ENCODE measurements at places on chromosomes 1 and 21.
A peak's percentile ranks its signal among the peaks of the same experiment; 100 is the strongest.

DNA sequence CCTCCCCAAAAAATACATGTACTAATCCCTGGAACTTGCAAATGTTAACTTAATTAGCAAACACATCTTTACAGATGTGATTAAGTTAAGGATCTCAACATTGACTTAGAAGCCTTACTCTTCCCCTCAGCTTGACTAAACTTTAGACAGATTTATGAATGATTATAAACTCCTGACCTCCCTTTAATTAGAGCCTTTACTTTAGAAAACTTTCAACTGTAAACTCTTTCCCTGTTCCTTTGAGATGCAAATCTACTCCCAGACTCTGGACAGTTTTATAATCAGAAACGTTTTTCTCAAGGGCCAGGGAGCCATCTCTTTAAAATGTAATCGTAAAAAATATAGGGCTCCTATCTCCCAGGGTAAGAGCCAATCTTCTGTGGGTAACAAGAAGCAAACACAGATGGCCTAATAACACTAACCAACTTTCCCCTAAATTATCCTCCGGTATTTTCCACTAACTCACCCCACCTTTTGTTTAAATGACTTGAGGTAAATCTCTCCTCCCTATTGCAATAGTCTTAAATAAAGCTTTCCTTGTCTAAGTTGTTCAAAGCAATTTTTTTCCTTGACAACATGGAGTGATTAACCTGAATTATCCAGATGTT is 284.1 kb downstream of the BRINP3 start:
- DNase-seq = no peak

- no peak for DNase-seq
Measured at GRCh38 chr1:66712839-66713238, 39.4 kb upstream of the DYNLT5 start.

GRCh38 chr1:194104247-194104844 is 917.9 kb upstream of the B3GALT2 start:
- DNase-seq = no peak

- no peak for DNase-seq
Measured at GRCh38 chr1:87333692-87334347, 5.1 kb downstream of the LMO4 start.

DNA sequence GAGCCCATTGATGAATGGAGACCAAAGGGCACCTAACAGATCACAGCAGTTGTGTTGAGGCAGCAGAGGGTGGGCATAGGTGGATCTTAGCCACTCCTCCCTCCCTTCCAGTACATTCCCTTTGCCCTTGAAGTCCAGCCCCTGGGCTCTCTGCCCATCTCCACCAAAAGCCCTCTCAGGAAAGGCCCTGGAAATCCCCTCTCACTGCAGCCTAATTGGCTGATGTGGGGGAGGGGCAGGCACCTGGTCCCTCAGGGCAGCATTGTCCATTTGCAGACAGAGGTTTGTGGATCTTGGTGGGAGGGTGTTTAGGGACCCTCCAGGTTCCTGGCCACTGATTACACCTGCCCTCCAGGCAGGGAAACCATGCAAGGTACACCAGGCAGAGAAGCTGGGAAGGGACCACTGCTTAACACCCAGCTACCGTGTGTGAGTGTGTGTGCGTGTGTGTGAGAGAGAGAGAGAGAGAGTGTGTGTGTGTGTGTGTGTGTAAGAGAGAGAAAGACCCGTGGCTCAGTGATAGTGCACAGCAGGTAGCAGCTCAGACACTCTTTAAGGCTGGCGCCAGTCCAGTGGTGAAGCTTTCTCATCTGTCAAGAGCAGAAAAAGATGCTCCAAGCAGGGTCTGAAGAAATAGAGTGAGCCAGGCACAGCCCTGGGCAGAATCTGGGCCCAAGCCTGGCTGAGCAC is 71.1 kb downstream of the MATN1 start:
- no peak for DNase-seq

GRCh38 chr1:183089025-183089639 is 65.9 kb downstream of the LAMC1 start:
- DNase-seq = no peak

- DNase-seq = no peak
Measured at GRCh38 chr1:94329986-94330385, 88.2 kb upstream of the ABCD3 start.

- no peak for DNase-seq
Measured at GRCh38 chr21:27202301-27202700, 235.4 kb upstream of the ADAMTS5 start.

- DNase-seq = no peak
Measured at GRCh38 chr1:16009030-16009460, 5.0 kb downstream of the SRARP start.

DNA sequence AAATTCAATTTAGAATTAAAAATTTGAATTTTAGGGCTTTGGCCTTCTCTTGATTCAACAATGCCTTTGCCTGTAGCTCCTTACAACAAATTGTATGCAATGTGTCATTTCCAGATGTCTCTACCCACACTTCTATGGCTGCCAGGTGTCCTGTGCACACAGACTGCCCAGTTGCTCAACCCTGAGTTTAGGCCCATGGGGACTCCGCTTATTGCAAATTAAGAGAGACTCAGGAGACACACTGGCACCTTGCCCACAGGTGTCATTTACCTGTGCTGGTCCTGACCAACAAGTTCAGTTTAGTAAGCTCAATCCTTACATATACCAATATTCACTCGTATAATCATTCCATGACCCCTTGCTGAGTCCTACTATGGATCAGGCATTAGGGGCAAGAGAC is 236.1 kb downstream of the OMA1 start:
- DNase-seq = no peak

DNA sequence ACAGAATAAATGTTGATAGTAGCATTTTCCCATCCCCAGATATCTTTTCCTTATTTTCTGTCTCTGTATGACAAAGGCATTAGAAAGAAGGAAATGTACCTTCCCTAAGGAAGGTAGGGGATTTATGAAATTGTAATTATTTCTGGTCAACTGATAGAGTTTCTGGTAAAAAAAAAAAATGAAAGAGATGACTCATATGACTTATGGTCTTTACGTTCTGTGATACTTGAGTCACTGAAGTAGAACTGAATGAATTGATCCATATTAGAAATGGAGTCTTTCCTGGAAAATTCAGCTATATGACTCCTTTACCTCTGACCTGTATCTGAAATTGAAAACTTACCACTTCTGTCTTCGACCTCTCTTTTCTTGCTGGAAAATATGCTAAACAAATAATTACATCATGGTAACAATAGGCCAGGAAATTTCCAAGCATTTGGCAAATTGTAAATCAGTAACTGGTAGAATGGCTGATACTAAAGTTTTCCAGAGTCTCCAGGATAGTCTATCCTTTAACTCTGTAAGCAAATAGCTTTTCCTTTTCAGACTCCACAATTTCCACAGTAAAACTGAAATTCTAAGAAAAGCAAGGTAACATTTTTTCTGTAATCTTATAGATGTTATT is 364.3 kb upstream of the PTBP2 start:
- DNase-seq = no peak

- no peak for DNase-seq
Measured at GRCh38 chr1:245209658-245210435, 55.1 kb downstream of the KIF26B start.

- DNase-seq = no peak
Measured at GRCh38 chr21:45959779-45960390, 21.7 kb upstream of the COL6A1 start.

GRCh38 chr21:39367783-39368182 is 18.9 kb upstream of the HMGN1 start:
- DNase-seq = no peak

DNA sequence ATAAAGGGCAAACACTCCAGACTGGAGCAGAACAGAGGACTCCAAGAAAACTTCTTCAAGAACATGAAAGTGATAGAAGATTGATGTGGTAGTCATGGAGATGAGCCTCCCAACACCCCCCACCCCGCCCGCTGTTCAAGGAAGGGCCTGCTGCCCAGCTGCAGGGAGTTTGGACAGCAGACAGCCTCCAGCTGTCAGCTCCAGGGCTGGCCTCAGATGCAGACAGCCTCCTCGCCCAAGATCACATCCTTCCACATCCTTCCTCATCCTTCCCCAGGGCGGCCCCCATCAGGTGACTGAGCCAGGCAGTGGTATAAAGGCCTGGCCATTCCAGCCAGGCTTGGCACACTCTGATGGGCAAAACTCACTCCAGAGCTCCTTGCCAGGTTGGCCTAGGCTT is 24.6 kb downstream of the HMGN2 start:
- DNase-seq = no peak

DNA sequence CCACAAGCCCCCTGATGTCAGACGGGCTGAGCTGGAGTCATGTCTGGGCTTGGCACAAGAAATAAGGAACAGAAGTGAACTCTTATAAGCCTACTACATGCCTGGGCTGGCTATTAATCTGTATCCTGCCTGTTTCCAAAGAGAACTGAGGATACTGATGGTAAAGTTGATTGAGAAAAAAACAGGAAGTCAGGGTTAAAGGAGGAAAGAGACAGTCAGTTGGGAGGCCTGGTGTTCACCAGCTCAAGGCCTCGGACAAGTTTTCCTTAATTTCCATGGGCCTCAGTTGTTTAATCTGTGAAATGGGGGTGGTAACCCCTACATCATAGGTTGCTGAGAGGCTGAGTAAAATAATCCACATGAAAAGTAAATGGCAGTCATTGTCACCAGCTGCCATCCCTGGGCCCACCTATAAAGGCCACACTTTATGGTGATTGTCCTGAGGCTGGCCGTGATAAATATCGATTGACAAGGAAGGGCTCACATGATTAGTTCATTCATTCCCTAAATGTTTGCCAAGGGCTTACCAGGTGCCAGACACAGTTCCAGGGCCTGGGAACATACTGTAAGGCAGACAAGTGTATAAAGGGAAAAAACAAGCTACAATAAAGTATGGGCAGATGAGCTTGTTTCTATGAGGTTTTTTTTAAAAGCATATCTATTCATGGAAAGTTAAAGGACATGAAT is 2.8 kb downstream of the ALDH4A1 start:
- DNase-seq = no peak

DNA sequence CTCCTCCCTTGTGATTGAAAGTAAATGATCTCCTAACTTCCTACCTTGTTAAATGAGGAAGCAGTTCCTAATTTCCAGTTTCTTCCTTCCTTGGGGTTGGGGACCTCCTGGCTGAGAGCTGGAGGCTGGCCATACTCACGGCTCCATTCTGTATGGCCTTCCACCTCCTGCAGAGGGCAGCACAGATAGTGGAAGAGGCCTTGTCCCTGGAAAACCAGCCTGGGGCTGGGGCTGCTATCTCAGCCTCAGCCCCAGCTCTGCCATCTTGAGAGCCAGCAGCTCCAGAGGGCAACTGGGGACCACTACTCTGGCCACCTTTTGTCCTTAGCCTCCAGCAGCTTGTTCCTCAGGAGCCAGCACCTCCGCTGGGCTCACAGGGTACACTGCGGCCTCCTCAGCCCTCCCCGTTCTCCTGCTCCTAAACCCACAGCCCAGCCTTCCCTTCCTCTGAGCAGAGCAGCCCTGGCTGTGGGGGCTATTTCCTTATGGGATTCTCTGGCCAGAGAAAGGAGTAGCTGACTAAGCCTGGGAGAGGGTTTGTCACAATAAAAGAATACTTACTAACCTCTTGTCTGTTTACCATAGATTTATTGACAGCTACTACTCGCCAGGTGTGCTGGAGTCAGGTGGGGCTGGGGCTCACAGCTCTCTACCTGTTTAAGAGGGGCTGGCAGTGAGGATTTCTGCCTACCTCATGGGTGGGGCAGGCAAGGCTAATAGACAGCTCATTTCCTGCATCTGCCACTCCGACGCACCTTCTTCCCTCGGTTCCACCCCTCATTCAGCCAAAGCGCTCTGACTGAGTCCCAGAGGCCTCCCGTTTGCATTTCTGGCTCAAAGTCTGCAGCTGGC is 6.3 kb downstream of the TMEM234 start:
- DNase-seq = no peak

- DNase-seq = no peak
Measured at GRCh38 chr1:194044892-194045291, 858.5 kb upstream of the B3GALT2 start.

DNA sequence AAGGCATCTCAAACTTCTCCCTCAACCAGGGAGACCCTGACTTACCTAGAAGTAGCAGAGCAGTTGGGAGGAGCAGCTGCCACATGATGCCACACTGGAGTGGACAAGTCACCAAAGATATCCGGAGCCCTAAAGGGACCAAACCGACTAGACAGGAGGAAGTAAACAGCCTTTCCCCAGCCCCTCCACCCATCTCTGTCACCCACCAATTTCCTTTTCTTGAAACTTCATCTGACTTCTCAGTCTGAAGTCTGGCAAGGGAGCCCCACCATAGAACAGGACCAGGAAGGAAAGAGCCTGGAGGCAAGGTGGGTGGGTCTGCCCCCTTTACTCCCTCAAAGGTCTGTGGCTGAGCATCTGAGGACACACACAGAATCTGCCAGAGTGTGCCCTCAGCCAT is at the start of gene FCGR3A:
Gene FCGR3A, minus strand, starts transcription at position 167 of the 400 bp plus-strand sequence. Its CDS starts 82 bp downstream, at position 85.
- no peak for DNase-seq

GRCh38 chr1:235391874-235392273 is 24.6 kb downstream of the TBCE start:
- DNase-seq = no peak

- no peak for DNase-seq
Measured at GRCh38 chr1:119467219-119467618, 39.8 kb upstream of the HSD3B1 start.

DNA sequence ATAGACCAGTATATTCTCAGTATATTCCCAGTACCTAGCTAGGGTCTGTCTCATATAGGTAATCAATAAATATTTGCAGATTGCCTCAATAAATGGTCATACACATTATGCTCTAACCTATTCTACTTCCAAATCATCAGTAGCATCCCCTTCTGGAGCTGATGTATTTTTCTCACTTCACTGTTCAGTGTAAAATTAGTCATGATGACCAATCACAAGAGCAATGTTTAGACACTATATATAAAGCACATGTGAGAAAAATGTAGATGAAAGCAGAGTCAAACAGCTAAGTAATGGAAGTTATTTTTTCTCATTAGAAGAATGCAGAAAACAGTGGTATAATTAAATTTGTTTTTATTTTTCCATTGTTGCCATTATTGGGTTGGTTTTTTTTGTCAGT is 34.7 kb downstream of the EPRS1 start:
- no peak for DNase-seq

GRCh38 chr1:53637511-53638359 is 101.2 kb downstream of the GLIS1 start:
- peak; percentile 19 for DNase-seq

- DNase-seq = no peak
Measured at GRCh38 chr1:65508051-65508450, 87.6 kb downstream of the LEPR start.
